NCI-H524 treated with DMSO at 0.1 percent for 48 hours (cell line): ENCODE measurements at places on chromosomes 7 and 10.
A peak's percentile ranks its signal among the peaks of the same experiment; 100 is the strongest.

DNA sequence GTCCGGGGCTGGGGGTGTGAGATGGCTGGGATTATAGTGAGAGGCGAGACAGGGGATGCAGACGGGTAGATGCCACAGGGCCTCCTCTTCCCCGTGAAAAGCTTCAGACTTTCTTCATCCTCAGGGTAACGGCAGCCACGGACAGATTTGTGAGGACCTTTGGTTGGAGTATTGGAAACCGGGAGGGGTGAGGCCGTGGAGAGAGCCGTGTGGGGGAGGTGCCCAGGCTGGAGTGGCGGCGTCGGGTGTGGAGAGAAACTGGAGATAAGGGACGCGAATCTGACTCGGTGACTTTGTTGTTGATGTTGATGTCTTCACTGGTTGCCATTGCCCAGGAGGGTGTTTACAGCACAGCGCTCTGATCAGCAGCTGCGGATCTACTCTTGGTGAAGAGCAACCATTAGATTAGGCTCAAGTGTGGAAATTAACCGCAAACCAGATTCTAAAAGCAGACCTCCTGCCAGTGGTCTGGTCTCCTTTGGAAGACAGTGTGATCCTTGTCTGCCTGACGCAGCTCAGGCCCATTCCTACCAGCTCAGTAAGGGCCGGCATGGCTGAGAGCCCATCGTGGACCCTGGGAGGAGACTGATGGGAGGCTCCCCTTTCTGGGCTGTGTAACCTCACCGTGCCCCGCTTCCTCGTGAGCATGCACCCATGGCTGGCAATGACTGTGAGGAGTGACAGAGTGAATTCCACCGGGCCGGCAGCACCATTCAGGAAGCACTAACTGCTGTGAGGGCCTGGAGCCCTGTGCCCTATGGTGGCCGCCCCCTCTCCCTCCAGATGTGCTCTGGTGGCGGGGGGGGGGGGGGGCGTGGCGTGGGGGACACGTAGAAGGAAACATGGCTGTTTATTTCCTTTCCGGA, 90.3 kb downstream of the INPP5A start:
- DNase-seq = no peak

DNA sequence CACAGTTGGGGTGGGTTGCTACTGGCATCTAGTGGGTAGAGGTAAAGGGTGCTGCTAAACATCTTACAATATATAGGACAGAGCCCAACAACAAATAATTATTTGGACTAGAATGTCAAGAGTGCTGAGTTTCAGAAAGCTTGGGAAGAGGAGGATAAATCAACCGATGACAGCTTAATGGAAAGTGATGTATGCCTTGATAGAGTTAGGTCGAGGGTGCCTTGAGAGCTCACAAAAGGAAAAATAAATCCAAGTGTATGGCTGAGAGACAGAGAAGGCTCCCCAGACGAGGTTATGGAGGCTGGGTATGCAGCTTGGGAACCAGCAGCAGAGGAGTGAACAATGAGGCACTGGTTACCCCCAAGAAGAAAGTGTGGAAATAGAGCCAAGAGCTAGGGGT, 211.1 kb downstream of the HDAC9 start:
- DNase-seq = no peak

GRCh38 chr7:150860978-150861295, 8.6 kb downstream of the AOC1 start:
- no peak for DNase-seq

DNA sequence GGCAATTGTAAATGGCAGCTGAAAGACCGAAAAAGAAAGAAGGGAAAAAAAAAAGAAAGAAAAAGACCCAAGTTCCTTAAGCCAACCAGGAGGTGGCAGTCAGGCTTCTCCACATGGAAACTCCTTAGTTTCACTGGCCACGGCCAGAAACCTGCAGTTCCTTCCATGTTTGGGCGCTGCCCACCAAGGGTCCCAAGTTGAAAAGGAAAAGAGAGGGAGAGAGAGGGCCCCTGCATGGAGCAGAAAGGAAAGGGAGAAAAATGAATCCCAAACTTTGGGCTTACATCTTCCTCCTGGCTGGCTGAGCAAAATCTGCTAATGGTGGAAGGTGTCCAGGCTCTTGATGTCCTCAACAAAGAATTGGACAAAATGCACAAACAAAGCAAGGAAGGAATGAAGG, 31.8 kb upstream of the ABCA13 start:
- DNase-seq = no peak

DNA sequence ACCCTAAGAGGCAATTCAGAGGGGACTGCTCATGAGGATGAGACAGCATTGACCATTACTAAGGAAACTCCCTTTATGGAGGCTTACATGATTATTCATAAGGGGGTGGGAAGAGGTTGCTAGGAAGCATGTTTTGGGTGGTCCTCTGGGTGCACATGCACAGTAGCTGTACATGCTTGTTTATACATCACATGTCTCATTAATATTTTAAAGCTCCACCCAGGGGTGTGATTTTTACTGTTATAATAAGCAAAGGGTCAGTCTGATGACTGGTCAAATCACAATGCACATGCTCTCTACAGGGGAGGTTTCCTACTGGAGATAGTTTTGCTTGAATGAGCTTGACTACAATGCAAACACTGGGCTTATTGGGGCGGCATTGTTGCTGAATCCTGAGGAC, 23.8 kb upstream of the PPP1R9A start:
- no peak for DNase-seq

GRCh38 chr10:128981881-128982615, 485.0 kb upstream of the MGMT start:
- no peak for DNase-seq

GRCh38 chr7:100679129-100679926, 5.8 kb downstream of the GNB2 start:
- no peak for DNase-seq

DNA sequence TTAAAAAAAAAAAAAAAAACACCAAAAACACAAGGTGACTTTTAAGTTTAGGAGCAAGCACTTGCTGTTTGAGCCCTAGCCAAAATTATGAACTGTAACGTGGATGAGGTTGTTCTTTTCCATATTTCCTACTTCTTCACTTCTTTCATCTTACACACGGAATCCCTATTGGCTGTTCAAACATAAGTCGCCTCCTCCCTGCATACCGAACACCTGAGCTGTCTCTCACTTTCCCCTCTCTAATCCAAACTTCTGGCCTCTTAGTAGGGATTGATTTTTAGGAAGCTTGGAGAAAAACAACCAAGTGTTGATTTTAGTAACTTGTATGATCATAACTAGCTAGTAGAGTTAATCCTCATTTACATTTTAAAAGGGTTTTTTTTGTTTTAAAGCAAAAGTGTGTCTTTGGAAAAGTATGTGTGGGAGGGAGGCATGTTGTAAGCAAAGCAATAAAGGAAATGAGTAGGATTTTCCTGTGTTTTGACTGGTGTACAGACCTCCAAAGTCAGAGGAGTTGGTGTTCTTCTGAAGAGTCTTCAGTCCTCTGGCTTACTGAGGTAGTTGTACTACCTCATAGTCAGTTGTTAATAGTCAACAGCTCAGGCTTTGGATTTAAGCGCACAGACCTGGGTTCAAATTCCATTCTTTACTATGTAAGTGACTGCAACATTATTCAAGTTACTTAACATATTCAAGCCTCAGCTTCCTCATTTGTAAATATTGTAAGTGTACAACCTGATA, 39.3 kb downstream of the RABGEF1 start:
- DNase-seq = no peak

DNA sequence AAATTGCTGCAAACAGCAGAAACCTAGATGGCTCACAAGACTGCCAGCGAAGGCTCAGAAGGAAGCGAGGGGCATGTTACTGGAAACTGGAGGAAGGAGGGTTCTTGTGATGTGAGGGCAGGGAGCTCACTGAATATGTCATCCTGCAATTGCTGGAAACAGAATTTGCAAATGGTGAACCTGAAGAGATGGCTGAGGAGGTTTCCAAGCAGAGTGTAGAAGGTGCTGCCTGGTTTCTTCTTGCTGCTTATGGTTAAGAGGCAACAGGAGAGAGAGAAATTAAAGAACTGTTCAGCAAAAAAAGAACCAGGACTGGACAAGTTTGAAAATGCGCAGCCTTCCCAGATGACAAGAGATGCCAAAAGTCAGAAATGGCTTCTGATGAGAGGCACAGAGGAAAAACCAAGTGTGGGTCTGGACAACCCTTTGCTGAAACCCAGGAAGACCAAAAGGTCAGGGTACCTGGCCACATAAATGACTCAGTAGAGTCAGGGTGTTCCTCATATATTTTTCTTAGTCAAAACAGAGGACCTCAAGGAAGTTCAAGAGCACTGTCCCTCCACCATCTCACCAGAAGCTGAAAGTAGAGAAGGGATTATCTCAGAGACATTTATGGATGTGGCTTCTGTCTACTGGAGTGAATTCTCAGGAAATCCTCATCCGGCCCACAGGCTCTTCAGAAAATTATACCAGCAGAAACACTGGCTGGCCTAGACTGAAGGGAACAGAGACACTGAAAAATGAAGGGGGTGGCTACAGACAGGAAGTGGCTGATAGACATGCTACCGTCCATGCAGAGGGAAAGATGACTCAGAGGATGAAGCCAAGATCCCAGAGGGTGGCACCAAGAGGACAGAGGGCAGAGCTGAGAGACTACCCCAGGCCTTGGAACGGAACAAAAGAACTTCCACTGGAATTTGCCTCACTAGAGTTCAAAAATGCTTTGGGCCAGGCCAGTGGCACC, 10.1 kb downstream of the PAPOLB start:
- DNase-seq = no peak

DNA sequence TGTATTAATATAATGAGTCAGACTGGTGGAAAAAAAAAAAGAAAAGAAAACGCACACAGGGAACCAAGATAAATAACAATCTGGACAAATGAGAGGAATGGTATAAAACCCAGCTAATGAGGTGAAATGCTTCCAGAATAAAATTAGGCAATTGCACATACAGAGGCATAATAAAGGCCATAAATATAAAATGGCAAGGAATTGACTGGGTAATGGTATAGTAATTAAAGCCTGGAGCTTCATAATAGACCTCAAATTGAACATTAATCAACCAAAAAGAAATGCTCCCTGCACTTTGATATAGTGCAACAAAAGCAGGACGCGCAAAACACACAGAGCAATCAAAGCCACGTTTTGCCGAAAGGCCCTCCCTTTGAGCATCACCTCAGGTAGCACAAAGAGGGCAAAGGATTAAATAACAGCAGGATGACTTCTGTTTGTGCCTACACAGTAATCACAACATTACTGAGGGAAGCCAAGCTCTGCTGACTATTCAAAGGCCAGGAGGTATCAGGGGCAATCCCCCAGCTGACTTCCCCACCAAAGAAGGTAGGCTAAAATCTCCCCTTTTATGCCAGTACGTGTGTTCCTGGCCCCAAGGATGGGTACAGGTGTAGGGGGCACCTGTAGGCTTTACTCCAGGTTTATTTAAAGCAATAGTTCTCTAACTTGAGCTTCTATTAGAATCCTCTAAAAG, 343.7 kb downstream of the ELMO1 start:
- DNase-seq = no peak

- no peak for DNase-seq
Measured at GRCh38 chr7:128939861-128940410, 2.2 kb downstream of the IRF5 start.

- no peak for DNase-seq
Measured at GRCh38 chr7:10634239-10634638, 339.4 kb upstream of the PHF14 start.

GRCh38 chr7:149248777-149249176, 9.3 kb downstream of the ZNF212 start:
- no peak for DNase-seq

GRCh38 chr10:88108115-88108610, 244.7 kb downstream of the PTEN start:
- DNase-seq = no peak

DNA sequence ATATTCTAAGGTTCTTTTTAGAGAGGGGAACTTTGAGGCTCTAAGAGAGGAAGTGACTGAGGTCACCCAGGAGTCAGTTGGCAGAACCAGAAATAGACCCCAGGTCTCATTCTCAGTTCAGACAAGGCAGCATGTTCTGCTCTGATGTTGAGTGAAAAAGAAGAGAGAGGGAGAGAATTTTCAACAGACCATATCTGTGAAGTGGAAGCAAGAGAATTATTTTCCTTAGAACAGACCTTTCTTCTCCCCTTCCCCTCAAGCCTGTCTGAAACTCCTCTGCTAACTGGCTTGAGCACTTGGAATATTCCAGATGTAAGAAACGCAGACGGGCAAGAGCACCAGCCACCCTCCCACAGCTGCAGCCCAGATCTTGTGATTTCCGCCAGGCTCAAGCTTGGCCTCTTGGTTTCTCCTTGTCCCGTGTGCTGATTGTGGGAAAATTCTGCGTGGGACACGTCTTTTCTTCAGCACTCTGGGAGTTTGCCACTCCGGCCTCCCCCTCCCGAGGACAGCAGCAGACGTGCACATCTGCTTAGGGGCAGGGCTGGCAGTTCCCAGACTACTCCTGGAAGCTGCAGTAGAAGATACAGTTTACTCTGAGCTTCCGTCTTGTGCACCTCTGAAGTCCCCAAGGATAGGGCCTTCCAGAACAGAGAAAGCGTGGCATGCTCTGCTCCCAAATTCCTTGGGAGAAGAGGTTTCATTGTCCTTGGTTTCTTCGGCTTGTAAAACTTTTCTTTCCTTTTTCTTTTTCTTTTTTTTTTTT, 22.7 kb upstream of the IKZF1 start:
- DNase-seq = no peak

GRCh38 chr10:101570428-101571270, 17.4 kb downstream of the POLL start:
- DNase-seq = no peak

GRCh38 chr10:82394122-82394521, 519.1 kb downstream of the NRG3 start:
- DNase-seq = no peak

DNA sequence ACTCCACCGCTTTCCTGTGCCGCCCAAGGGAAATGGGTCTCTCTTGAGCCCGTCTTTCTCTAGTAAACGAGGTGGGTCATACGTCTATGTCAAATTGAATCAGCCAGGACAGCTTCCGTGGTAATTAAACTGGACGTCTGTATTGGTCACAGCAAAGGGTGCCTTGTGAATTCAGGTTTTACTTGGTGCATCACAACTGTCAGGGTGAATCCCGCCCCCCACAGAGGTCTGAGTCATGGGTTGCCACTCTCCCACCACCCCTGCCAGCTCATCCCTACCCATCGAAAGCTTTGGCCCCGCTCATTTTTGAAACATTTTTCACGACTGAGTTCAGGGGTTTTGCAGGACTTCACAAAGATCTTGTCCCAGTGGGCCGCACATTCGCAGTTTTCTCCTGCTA, 8.0 kb upstream of the SP8 start:
- no peak for DNase-seq

DNA sequence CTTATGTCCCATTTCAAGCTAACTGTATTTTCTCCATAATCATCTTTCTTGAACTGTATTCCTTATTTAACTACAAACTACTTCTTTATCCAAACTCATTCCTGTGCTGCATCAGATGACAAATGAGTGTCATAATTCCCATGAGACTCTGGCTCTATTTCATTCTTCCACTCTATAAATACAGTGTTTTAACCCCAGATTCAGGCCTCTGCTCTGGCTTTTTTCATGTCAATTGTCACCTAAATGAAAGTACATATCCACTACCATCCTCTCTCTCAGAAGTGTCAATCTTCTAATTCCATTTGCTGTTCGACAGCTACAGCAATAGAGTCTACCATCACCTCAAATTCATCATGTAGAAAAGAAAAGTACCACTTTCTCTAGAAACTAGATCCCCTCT, 172.7 kb downstream of the CACNA2D1 start:
- no peak for DNase-seq

GRCh38 chr7:37758501-37759045, 75.0 kb downstream of the GPR141 start:
- peak; percentile 51 for DNase-seq
